H54 (cell line): ENCODE measurements at places on chromosomes 4 and X.

GRCh38 chrX:71563921-71564320 is 14.3 kb upstream of the GCNA start:
- no peak for DNase-seq

DNA sequence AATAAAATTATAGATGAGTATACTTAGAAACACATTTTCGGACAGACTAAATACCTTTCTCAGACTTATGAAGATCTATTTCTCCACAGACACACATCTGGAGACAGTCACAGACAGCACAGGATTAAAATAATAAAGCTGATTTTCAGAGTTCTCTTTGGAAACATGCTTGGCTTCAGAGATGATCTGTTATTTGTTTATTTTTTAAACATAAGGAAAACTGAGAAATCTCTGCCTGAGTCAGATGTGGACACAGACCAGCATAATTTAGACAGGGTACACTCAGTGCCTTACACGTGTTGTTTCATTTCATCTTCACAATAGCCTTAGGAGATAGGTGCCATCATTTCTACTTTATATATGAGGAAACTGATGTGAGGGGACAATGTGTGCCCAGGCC is 92.1 kb downstream of the SLC9A7 start:
- no peak for DNase-seq

- no peak for DNase-seq
Observed at GRCh38 chr4:146450524-146450923, 71.2 kb downstream of the SLC10A7 start.

DNA sequence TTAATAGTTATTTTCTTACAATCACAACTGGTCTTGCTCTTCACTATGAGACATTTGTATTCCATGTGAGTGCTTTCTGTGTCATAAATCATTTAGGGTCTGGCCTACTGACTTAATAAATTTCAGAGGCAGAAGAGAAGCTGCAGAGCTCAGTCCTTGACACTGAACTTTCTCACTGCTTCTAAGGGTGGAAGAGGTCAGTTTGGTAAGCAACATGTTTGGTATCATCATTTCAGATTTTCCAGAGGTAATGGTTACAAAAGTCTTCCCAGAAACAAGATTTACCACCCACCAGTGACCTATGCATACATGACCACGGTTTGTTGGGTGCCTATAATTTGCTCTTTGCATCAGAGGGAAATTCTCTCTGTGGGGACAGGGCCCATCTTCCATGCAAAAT is 148.6 kb downstream of the NR3C2 start:
- DNase-seq = no peak

DNA sequence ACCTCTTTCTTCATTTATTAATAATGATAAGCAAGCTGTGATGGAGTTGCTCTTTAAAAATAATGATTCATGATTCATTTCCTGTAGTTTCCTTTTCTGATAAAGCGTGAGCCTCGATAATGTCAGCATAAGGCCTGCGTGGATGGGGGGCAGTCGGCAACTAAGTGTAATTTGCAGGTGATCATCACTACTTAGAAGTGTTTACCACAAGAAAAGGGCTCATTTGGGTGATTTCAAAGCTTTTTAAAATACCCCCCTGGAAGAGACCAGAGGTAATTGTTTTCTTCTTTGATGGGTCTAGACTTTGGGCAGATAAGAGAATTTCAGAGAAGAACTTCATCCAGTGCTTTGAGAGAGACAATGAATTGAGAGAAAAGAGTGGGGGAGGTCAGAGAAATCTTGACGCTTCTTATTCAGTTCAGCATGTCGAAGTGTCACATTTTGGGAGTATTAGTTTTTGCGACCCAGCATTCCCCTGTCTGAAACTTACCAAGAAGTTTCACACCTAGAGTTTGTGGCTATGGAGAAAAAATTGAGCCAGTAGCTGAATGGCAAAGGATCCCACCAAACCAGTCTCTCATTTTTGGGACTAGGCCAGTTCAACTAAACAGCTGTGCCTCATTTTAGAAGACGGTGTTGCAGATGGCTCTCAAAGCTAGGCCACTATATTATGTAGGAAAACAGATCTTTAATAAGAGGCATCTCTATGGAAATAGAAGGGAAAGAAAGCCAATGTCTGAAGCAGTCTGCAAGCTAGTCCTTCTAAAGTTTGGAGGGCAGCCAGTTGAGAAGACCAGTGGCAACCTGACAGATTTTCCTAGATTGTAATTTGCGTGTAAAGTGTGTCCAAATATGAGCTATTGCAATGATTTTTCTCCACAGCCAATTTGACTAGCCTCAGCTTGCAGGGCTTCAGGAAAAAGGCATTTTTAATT is 171.0 kb upstream of the PPP1R2C start:
- no peak for DNase-seq

DNA sequence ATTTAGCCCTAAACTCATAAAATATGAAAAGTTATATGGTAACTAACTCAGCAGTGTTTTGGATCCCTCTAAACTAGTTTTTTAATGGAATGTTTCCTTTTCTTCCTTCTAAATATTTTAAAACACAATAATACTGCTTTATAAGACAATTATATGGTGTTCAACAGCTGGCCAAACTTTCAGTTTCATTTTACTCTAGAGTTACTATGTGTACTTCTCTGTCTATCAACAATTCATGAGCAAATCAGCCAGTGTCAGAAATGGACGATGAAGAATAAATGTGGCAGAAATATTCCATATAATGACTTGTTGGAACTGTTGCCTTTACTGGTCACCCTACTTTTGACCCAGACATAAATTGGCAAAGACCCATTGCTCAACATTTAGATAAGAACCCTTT is 64.8 kb upstream of the CXXC4 start:
- no peak for DNase-seq

DNA sequence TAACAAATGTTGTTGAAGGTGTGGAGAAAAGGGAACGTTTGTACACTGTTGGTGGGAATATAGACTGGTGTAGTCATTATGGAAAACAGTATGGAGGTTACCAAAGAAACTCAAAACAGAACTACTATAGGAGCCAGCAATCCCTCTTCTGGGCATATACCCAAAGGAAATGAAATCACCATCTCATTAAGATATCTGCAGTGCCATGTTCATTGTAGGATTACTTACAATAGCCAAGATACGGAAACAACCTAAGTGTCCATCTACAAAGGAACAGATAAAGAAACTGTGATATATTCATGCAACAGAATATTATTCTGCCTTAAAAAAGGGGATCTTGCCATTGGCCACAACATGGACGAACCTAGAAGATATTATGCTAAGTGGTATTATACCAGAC is 22.2 kb downstream of the APBB2 start:
- no peak for DNase-seq

DNA sequence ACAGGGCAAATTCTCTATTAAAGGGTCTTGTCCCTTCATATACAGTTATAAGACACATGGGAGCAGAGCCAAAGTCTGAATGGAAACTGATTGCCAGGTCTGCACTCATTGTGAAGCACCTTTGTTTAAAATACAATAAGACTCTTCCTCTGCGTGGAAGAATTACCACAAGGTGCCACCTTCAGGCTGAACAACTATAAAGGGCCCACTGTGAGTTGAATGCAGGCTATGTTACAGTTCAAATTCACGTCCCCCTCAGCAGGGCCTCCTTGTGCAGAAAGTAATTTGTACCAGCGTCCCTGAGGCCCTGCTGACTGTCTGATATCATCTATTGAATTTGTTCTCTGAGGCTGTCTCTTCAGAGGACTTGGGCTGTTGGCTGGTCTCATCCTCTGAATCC is 225.8 kb upstream of the TEX13C start:
- DNase-seq = no peak

- no peak for DNase-seq
Observed at GRCh38 chrX:9785254-9785943, 830 bp upstream of the SHROOM2 start.

GRCh38 chr4:159855731-159856130 is 752.9 kb downstream of the RAPGEF2 start:
- DNase-seq = no peak

DNA sequence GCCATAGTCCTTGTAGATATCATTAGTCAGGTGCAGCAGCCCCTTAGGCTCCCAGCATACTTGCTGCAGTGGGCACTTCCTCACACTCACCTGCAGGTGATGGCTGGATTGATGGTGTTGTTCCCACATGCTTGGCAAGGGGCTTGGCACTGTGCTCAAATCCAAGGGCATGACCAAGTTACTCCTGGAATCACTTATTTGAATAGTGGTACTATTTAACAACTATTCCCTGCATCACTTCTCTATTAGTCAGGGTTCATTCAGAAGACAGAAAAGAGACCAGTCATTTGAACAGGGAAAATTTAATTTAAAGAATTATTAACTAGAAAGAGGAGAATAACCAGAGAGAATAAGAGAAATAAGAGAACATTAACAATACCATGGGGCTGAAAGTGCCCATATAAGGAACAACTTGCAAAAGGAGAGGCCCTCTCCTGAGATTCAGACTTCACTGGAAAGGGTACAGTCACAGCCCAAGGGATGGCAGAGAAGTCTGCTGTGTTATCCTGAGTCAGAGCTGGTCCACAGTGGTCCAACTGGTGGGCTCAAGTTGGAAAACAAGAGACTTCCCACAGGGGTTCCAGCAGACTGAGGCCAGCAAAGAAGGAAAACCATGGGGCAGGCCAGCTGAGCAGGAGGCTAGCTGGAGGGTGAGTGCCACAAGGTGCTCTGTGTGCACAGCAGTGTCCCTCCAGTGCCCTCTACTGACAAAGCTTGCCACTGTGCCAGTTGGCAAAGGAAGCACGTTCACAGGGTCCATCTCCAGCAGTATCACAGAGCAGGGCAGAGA is 9.8 kb downstream of the SPP1 start:
- no peak for DNase-seq

GRCh38 chrX:39756086-39756883 is 341.5 kb downstream of the BCOR start:
- no peak for DNase-seq

GRCh38 chrX:2595258-2595657 is 94.5 kb upstream of the DHRSX start:
- no peak for DNase-seq

- no peak for DNase-seq
Observed at GRCh38 chr4:76954489-76954888, 4.9 kb downstream of the SEPTIN11 start.

- DNase-seq = no peak
Observed at GRCh38 chrX:37599729-37600128, 28.3 kb downstream of the LANCL3 start.

GRCh38 chrX:87140800-87141483 is 376.7 kb upstream of the KLHL4 start:
- no peak for DNase-seq

- DNase-seq = no peak
Observed at GRCh38 chr4:8394806-8395205, 45.7 kb downstream of the ACOX3 start.

DNA sequence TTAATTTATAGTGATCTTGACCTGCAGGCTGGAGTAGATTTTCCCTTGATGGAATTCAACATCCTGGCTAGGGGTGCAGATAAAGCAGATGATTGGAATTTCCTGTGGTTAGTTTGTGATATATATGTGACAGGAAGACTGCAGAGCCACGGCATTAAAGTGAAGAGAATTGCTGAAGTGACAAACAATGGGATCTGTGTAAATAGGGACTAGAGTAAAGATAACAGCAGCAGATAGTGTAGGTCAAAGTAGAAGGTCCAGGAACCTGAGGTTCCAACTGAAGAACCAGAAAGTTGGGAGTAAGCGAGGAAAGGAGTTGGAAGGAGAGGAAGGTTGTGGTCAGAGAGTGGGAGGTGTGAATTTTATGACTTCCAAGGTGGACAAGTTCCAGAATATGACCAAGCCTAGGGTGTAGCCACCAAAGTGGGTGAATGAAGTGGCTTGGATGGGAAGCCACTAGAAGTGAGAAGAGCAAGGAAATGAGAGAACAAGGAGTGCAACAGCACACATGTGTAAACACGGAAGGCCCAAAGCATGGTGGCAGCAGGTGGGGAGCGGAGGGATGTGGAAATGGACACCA is 325.0 kb downstream of the RAB28 start:
- no peak for DNase-seq

- no peak for DNase-seq
Observed at GRCh38 chrX:72126048-72126415, 5.7 kb downstream of the RTL5 start.

- DNase-seq = no peak
Observed at GRCh38 chr4:145490796-145491195, 9.1 kb downstream of the SMAD1 start.

GRCh38 chr4:24965627-24966026 is 52.8 kb upstream of the CCDC149 start:
- no peak for DNase-seq

DNA sequence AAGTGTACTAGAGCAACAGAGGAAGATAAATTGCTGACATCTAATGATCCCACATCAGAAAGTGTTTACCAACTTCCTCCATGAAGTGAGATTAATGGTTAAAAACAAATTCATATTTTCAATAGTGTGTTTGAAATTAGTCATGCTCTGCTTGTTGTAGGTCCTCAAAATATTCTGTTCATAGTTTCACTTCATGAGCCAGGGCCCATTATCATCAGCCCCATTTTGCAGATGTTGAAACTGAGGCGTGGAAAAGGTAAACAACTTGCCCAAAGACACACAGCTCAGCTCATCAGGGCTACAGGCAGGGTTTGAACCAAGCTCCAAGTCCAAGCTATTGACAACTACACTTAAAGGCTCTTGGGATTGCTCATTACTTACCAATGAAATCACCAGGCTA is 103.5 kb upstream of the PPARGC1A start:
- no peak for DNase-seq

GRCh38 chrX:34656467-34656841 is 631 bp downstream of the TMEM47 start:
- DNase-seq = no peak

DNA sequence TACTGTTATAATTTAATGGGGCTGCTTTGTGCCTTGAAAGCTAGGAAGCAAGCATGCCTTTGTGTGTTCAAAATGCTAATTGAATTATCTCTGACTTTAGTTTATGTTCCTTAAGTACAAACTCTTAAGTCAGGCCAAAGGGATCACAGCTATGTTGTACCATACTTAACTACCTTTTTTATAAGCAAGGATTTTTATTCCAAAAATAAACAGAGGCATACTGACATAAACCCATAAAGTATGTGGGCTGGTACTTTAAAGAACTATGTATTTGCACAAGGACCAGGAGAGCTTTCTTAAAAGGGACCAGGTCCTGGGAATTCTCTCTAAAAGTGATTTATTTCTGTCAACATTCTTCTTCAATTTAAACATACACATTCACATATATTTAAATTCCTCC is 57.8 kb upstream of the HCCS start:
- no peak for DNase-seq

- no peak for DNase-seq
Observed at GRCh38 chr4:48237996-48238645, 31.5 kb downstream of the TEC start.

- DNase-seq = peak; percentile 33
Observed at GRCh38 chrX:100643956-100644860, at the start of gene SRPX2. SRPX2 (plus strand) TSS chrX:100644199; CDS start chrX:100646323, 2,124 bp downstream.

GRCh38 chr4:86452422-86452891 is 92.6 kb upstream of the MAPK10 start:
- no peak for DNase-seq
